Effector memory CD8-positive, alpha-beta T cell (primary cell): ENCODE measurements at places on chromosomes 6 and 20.

- no peak for DNase-seq
Measured at GRCh38 chr6:151763938-151764680, 43.4 kb upstream of the ESR1 start.

DNA sequence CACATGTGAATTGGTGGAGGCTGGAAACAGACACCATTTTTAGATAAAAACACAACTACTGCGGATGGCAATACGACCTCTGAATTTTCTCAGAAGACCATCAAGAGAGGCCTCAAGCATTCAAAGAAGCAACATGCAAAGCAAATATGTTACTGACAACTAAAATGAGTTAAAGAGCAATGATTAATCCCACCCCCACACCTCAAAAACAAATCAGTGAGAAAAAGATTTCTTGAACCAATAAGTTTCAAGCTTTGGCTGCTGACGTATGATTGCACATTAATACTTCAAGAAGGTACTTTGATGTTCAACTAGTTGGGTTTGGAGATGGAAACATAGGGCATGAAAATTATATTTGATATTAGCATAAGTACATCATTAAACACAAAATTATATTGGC, 982 bp downstream of the MMUT start:
- DNase-seq, result no peak

- no peak for DNase-seq
Measured at GRCh38 chr6:56055081-56055704, 179.8 kb upstream of the BMP5 start.

DNA sequence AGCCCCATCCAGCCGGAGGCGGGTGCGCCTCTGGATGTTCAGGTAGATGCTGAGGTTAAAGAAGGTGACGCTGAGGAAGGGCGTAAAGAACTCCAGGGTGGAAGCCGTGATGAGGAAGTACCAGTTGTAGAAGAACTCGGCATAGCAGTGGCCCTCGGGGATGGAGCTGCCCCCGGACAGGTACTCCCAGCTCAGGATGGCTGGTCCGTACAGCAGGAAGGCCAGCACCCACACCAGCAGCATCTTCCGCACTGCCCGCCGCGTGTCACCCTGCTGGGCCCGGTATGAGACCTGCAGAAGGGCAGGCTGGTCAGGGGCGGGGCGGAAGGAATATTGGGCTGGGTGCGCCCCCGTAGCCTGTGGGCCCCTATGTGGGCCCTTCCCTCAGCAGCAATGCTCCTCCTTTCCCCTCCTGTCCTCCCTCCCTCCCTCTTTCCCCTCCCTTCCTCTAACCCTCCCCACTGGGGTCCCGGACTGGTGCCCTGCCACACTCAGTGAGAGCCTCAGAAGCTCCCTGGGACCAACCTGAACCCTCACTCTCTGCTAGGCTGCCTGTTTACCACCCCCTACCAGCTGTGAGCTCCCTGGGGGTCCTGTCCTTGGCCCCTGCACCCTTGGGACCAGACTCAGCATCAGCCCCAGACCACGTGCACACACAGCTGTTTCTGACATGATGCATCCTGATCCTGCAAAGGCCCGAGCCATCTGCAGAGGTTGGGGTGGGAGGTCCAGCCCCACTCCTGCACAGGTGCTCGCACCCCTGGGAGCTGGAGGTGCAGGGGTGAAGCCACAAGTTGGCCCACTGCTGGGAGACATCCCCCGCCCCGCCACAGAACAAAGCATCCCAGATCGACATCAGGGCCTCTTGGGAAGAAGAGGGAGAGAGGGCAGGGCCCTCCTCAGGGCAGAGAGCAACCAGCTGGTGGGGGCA, 3.2 kb downstream of the HRH3 start:
- DNase-seq, result no peak

DNA sequence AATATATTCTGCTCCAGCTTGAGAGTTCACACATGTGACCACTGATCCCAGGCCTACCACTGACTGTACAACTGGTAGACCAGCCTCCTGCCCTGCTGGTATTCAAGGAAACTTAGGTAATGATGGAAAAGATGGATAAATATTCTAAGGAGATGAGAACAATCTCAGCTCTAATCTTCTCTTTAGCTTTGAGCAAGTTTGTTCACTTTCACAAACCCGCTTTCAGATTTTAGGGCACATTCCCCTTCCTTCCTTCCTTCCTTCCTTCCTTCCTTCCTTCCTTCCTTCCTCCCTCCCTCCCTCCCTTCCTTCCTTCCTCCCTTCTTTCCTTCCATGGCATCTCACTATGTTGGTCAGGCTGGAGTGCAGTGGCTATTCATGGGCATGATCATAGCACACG, 88.2 kb upstream of the PHACTR1 start:
- DNase-seq, result no peak

GRCh38 chr20:2051946-2052345, 49.7 kb upstream of the STK35 start:
- no peak for DNase-seq

DNA sequence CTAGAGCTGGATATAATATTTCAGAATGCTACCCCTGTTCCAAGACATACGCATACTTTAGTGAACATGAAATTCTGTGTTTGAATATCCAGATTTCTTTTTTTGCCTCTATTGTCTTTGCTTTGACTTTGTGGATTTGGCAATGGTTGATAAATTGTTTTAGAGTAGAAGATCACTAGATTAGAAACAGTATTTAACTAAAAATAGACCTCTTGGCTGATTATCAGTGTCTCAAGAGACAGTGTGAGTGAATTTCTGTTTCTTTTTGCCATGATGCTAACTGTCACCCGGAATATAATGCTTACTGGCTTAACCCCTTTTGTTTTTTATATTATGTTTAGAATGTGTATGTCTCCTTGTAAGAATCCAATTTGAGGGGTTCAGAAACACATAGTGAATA, 102.5 kb downstream of the PLCB1 start:
- DNase-seq, result no peak
